Heart left ventricle (tissue), 16 donors: ENCODE measurements at places on chromosomes 4 and X. TPM values are rescaled to one million over a fixed set of nuclear protein-coding genes. Genes with fewer than 3 reads are reported as not detected.

Gene TEX13B
- not detected for total RNA-seq

DNA sequence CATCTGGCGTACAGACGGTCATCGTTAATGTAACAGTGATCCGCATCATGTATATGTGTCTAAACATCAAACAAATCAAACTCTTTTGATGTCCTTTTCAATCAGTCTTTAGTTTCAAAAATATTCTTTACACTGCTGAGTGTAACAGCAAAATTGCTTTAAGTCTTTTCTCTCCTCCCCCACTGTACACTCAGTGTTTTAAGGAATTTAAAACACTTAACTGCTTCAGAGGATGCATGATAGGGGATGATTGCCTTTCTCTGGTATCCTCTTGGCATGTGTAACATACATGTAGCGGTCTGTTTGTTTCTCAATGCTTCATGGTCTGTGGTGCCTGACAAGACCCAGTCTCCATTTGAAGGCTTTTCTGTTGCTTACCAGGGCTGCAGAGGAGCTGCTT, 41.6 kb downstream of the LIMCH1 start:
- DNase-seq: no peak

Gene CLTRN
- 1.2 TPM for total RNA-seq

Gene ANAPC4
- 13.4 TPM for total RNA-seq

Gene FAM156A
- 6.3 TPM for total RNA-seq

DNA sequence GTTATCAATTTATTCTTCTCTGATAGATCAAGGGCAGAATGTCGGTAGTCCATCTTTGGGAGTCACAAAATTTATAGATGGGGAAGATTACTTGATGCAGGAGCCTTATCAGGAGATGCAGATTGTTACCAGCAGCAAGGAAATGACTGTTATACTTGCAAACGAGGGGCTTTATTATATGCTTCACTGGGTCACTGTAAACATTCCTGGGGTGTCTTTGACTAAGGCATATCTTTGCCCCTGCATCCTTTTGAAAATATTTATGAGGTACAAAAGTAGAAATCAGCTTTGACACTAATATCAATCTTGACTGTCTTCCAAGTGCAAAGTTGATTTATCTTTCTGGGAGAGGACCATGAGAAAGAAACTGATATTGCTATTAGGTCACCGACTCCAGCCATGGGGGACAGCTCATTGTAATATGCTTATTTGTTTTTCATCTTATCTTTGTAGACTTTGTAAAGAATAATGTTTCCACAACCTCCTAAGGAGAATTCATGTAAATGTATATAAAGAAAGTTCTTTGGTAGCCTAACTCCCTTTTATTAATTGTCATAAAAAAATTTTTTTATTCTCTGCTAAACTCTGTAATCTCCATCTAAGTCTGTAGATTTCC, 177.3 kb upstream of the EMCN start:
- DNase-seq: no peak

Gene UGT2B15
- not detected for total RNA-seq

GRCh38 chr4:160709546-160709945, 1454.3 kb downstream of the FSTL5 start:
- no peak for DNase-seq

DNA sequence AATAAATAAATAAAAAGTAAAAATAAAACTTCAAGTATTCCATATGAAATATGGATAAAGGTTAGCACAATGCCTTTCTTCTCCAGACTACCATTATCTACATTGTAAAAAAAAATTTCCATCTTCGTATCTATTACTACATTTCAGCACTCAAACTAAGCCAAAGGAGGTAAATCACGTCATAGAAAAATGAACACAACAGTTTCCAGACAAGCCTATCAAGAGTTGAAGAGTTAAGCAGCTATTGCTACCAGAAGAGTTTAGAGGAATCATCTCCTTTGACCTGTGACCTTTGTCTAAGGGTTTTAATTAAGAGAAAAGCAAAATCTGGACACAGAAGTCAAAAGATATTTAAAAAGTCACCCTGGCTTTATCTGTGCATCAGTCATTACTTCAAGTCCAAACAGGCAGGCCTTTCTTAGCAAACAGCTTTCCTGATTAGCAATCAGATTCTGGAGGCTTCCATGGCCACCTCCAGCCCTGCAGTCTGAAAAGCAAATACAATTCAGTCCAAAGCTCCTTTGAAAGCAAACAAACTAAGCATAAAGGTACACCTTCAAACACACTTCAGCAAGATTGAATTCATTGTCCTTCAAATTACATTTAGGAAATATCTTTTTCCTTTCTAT, 82.2 kb downstream of the APBB2 start:
- DNase-seq: no peak

GRCh38 chr4:110704748-110705439, 82.0 kb upstream of the PITX2 start:
- no peak for DNase-seq
